ENCODE measurements at places on chromosomes 11 and 22.

- no peak for DNase-seq
Observed at GRCh38 chr22:17705951-17706900, 67.7 kb downstream of the BCL2L13 start.

DNA sequence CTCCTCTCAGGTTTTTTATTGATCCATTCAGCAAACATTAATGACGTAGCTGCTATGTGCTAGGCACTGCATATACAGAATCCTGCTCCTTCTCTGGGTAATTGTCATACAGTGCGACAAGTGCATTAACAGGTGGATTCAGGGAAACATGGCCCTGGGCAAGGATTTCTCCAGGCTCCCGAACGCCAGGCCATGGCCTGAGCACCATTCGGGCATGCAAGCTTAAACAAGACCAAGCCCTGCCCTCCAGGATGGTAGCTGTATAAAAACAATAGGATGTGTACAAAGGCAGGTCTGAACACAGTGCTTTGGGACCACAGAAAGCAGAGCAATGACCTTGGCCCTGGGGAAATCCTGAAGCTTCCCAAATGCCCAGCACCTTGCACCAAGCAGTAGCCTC, 9.1 kb upstream of the SYT7 start:
- DNase-seq = no peak

- no peak for DNase-seq
Observed at GRCh38 chr11:35337136-35337913, 82.0 kb downstream of the SLC1A2 start.

DNA sequence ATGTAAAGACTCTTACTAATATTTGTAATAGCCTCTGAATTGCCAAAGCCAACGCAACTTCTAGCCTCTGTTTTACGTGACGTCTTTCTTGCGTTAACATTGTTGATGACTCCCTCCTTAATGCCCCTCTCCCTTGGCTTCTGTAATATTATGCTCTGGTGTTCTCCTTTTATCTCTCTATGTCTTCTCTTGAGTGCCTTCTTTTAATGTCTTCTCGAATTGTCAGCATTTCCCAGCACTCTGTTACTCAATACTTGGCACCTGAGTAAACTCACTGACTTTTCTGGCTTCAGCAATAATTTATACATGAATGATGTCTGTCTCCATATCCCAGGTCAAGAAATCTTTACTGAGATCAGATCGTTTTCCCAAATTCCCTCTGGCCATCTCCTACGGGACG, 68.5 kb upstream of the DDI1 start:
- DNase-seq = no peak

GRCh38 chr11:72439455-72439854, 5.1 kb upstream of the CLPB start:
- DNase-seq = no peak

DNA sequence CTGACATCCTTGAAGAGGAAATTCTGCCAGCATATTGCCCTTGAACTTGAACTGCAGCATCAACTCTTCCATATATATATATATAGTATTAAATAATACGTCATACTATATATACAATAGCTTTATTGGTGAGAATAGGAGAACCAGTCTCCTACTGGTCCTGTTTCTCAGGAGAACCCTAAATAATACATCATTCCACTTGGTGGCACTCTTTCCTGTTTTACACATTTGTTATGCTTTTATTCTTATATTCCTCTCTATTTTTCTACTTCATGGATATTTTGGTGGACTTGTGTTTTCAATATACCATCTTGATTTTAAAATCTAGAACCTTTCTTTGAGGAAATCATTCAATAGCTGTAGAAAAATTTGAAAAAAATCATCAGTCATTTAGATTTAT, 193.3 kb downstream of the TRPC6 start:
- no peak for DNase-seq

- DNase-seq = no peak
Observed at GRCh38 chr22:24473284-24473683, 21.8 kb upstream of the UPB1 start.

GRCh38 chr11:78080818-78081495, 1.3 kb upstream of the NDUFC2 start:
- DNase-seq = no peak

Measured in neuronal stem cell (in vitro differentiated cells).